ENCODE measurements at places on chromosomes 11 and 22.

DNA sequence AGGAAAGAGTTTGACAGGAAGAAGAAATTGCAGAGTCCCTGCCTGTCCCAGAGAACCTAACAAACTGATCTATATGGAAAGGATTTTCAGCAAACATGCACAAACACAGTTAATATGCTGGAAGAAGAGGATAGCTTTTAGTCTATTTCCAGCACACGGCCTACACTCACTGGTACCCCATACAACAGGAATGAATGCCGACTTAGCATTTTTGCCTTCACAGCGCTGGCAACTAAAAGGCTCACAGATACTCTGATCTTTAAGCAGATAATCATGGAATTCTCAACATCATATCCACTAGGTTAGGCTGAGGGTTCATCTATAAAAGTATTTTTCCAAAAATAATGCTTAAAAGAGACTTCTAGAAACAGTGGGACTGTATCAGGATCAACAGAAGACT lies 9.8 kb upstream of the TUBA8 start:
- DNase-seq: no peak

DNA sequence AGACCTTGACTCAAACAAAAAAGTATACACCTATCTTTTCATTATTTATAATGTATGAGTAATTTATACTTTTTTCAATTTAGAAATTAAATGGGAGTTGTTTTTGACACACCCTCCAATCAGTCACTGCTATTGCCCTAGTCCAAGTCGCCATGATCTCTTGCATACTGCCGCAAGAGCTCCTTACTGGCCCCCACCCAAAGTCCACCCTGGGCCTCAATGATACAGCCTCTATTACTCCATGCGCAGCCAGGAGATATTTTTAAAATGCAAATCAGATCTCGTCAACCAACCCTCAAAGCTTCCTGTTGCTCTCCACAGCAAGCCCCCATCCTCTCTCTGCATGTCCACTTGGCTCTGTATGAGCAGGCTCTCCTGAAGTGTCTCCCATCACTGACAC lies 12.8 kb upstream of the LMO1 start:
- DNase-seq: no peak

DNA sequence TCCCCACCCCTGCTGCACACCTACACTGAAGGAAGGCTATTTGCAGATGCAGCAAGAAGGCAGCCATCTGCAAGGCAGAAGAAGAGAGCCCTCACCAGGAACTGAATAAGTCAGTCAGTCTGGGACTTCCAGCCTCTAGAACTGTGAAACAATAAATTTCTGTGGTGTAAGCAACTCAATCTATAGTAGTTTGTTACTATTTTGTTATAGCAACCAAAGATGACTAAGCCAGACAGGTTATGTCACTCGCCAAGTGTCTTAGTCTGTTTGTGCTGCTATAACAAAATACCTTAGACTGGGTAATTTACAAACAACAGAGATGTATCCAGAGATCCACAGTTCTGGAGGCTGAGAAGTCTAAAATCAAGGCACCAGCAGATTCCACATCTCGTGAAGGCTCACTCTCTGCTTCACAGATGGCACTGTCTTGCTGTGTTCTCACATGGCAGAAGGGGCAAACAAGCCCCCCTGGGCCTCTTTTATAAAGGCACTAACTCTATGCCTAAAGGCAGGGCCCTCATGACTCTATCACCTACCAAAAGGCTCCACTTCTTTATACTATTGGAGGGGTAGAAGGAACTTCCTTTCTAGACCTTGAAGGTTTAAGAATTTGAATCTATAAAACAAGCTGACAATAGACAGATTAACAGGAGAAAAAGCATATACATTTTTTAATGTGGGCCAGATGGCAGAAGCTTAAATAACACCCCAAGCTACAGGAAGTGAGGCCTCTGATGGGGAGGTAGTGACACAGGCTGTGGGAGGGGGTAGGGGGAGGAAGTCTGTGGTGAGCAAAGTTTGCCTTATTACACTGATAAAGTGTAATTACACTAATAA lies 12.3 kb downstream of the APOL6 start:
- no peak for DNase-seq

DNA sequence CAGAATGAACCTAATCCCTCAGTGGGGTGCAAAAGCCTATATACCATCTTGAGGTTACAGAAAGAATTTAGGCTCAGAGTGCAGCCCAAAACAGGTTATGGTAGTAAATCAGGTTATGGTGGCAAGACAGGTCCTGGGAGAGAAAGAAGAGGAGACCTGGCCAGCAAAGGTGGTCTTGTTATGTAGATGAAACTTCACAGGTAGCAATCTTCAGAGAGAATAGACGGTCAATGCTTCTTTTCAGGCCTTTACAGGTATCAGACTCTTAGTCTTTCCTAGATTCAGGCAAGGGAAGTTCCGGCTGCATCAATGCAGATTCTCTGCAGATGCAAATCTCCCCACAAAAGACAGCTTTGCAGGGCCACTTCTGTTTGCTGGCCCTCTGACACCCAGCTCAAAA lies 45.8 kb upstream of the SORL1 start:
- no peak for DNase-seq

DNA sequence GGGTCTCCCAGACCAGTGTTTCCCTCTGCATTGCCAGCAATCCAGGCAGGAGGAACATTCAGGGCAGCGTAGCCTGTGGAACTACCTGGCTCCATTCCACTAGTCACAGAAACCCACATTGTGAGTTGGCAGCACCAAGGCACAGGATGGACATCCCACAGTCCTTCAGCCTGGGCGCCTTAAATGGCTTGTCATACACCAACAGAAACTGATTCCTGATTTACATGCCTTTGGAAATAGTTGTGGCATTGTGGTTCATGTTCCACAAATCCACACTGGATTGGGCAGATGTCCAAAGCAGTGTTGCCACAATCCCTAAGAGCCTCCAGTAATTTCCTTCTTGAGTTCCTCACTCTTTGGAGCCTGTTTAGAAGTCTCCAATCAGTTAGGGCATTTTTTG lies 225.6 kb downstream of the BLID start:
- no peak for DNase-seq

- no peak for DNase-seq
These were observed 1054.7 kb upstream of the CNTN5 start for GRCh38 chr11:97965849-97966646.

DNA sequence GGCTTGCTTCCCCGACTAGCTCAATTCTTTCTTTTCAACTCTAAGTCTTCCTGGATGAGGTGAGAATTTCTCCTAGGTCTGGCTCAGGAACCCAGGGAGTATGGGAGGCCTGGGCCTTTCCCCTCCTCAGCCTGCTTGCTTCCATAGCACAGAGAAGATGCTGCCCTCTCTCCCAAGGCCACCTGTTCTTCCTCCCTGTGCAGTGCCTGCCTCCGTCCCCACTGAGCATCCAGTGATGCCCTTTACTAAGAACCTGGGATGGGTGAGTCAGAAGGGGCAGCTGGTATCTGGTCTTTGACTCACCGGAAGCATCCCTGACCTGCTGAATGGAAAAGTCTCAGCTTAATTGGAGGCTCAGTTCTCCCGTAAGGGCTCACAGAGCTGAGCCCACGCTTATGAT lies 607.9 kb downstream of the BUD13 start:
- DNase-seq: no peak

- no peak for DNase-seq
These were observed 10.9 kb upstream of the NEAT1 start for GRCh38 chr11:65411681-65412070.

GRCh38 chr22:48749555-48750227 lies 1078.0 kb downstream of the BRD1 start:
- no peak for DNase-seq

DNA sequence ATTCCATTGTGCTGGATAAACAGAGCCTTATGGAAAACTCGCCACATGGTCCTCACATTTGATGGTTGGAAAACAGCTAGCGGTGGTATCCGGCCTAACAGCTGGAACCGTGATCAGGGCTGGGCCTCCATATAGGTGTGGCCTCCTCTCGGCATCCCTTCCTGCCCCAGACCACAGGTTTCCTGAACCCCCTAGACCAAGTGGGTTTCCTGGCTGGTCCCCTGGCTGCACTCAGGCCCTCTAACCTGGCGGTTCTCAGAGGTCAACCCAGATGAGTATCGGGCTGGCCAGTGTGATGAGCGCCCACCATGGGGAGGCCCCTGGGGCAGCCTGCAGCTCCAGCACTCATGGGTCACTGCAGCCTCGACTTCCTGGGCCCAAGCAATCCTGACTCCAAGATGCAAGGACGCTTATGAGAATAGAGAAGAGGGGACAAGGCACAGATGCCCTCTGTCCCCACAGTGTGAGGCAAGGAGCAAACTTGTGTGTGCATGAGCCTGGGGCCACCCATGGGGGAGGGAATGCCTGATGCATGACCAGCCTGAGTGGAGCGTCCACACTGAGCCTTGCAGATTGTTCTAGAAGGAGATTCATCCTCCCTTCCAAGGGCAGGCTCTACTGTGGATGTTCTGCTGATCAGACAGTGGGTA lies 53.4 kb upstream of the WNT7B start:
- no peak for DNase-seq

DNA sequence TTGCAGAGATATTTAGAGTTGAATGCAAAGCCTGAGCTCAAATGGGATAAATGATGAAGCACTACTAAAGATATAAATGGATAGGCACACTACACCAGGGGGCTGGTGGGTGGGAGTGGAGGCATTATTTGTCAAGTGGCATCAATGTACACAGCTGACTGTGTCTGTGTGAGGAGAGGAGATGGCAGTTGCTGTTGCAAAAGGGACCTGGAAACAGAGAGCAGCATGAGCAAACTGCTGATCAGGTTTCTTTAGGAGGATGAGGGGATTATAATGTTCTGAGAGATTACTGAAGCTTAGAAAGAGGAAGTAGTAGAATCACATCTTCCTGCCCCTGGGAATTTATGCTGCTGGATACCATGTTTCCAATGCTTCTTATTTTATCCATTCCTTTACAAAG lies 39.4 kb upstream of the LIN7C start:
- no peak for DNase-seq

DNA sequence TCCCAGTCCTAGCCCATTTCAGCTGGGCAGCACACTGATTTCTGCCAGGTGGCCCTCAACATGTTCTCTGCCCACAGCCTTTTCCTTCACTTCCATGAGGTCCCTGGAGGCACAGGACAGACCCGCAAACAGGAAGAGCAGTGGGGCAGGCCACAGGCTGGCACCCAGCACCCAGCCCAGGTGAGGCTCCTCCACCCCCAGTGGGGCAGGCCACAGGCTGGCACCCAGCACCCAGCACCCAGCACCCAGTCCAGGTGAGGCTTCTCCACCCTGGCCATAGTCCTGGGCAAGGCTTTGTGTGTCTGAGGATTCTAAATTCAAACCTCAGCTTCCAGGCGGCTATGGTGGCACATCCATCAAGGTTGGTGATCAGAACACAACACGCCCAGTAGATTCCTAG lies 1413.0 kb downstream of the BRD1 start:
- no peak for DNase-seq

- no peak for DNase-seq
These were observed 24.9 kb upstream of the WNT11 start for GRCh38 chr11:76231121-76231738.

GRCh38 chr11:62553839-62554361 lies 7.3 kb upstream of the AHNAK start:
- DNase-seq: no peak

DNA sequence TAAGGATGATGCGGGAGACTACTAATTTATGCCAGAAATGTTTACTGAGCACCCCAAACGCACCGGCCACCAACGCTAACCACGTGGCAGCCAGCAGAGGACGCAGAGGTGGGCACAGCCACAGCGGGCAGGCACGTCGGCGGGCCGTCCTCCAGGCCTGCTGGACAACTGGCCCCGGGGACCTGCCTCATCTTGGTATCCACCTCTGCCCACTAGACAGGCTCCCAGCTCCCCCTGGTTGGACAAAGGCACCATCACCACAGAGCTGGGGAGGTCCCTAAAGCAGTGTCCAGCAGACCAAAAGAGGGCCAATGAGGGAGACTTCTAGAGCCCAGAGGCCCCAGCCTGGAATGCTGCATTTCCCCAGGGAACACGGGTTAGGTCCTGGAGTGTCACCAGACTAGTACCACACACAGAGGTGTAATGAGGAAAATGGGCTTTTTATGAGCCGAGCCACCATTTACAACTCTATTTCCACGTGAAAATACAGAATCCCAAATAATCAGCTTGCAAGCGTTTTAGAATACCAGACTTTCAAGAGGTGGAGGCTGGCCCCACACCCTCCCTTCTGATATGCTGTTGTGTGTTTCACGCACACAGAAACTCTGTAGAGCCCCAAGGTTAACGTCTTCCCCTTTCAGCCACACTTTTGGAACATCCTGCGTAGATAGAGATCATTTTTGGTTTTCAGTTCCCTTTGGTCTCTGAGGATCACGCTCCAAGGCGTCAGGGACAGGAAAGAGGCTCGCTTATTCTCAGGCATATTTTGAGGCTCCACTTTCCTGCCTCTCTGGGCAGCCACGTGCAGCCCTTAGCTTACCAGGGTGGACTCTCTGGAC lies 23.7 kb upstream of the BID start:
- no peak for DNase-seq

DNA sequence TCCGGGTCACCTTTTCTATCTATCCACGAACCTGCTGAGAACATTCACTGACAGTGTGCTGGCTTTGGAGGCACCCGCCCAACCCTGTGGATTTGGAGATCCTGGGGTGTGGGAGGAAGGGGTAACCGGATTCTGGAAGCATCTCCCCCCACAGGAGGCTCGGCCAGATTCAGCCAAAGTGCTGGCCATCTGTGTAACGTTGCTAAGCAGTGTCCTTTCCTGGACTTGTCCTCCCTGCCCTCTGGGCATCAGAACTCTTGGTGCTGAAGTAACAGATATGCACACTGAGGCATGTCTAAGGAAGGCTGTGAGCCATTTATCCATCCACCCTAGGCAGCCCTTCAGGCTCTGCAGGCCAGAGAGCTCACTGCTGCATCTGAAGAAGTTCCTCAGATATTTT lies 85.7 kb downstream of the SNX19 start:
- DNase-seq: no peak

- DNase-seq: no peak
These were observed 5.4 kb upstream of the TMEM86A start for GRCh38 chr11:18692941-18693760.

DNA sequence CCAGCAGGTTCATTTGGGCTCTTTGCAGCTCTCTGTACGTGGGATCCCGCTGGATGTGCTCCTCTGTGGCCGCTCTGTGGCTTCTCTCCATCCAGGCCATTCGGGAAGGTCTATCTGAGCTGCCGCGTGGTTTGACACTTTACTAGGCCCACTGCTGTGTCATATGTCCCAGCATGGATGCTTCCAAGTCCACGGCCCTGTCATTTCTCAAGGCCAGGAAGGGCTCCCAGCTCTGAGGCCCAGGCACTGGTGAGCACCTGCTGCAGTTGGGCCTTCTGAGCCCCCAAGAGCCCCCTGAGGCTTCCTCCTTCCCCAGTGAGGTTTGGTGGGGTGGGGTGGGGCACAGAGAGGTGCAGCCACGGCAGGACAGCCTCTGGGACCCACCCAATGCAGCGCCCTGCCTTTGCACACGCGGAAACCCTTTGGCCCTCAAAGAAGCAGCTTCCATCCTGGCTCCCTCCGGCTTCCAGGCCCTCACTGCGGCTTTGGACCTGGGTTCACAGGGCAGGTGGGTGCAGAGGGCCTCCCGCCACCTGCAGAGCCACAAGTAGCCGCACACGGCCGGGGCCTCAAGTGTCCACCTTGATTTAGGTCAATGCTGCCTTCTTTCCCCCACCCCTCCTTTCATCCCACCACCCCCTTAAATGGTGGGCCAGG lies 44.5 kb upstream of the FGF3 start:
- DNase-seq: no peak

Data from hematopoietic multipotent progenitor cell treated with erythropoietin and hydrocortisone succinate and interleukin-3 and kit ligand, for 15 days (in vitro differentiated cells).